ENCODE measurements at places on chromosomes 3 and 15.

DNA sequence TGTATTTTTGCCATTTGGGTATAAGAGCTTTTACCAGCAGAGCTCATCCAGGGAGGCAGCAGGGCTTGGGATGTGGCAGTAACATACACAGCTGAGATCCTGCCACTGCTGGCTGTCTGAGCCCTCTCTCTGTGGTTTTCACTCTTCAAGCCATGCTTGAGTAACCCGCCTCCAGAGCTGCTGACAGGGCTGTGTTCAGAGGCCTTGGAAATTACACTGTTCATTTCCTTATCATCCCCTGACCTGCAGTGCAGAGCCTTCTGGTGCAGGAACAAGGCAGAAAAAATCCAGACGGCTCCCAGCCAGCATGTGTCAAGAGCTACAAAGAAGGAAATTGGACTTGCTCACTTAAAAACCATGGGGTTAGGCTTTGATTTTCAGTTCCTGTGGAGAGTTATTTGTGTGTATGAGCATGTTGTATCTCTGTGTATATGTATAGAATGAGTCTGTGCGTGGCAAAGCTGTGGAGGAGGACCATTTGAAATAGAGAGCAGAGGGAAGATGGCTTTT is 47.0 kb downstream of the ZNF609 start:
- no peak for DNase-seq

- DNase-seq, result no peak
Observed at GRCh38 chr15:42199126-42199525, 9.0 kb downstream of the VPS39 start.

DNA sequence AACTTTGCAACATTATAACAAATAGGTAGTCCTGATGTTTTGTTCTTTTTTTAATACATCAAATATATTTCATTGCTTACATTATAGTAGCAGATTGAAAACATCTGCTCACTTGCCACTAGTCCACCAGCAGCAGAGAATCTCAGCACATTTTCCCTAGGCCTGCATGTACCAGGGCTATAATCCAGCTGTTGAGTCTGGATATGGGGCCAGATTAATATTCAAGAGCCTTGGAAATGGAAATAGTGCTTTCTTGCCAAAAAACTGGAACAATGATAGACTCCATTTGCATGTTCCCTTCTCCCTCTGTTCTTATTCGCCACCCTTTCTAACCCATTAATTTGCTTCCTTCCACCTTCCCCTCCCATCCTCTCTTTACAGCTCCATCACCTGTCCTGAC is 288.0 kb downstream of the EPHA3 start:
- no peak for DNase-seq

- no peak for DNase-seq
Observed at GRCh38 chr15:85725564-85725963, 69.2 kb downstream of the KLHL25 start.

DNA sequence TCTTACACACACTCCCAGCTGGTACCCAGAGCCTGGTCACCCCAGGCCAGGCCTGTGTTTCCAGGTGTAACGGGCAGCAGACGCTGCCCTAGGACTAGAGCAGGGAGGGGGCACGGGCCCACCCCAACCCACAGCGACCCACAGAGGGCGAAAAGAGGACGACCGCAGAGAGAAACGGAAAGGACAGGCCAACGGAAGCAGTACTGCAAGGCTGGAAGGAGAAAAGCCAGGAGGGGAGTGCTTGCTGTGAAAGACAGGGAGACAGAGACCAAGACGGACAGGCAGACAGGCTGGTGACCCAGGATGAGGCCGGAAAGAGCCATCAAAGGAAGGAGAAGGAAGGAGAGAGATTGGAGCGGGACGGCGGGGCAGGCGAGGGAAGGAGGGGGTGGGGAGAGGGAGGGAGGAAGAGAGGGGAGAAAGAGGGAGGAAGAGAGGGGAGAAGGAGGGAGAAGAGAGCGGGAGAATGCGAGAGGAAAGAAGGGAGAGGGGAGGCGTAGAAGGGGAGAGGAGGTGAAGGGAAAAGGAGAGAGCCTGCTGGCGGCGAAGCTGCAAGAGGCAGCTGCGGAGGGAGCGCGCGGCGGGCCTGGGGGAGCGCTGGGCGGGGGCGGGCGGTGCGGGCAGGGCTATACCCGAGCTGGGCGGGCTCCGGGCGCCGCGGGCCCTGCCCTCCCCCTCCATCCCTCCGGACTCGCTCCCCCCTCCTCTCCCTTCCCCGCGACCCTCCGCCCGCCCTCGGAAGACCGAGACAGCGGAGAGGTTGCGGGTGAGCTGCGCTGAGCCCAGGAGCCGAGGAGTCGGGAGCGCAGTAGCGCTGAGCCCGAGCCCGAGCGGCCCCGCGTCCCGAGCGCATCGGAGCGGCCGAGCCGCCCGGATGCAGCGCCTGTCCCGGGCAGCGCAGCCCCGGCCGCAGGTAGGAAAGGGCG is at the start of gene SLC6A1:
Gene SLC6A1, plus strand, starts transcription at position 732 of the 926 bp plus-strand sequence. CDS start 24,464 bp downstream, outside the sequence.
- no peak for DNase-seq

GRCh38 chr3:11306817-11307589 is 34.8 kb downstream of the ATG7 start:
- DNase-seq, result no peak

GRCh38 chr3:122776675-122777468 is 16.8 kb downstream of the HSPBAP1 start:
- no peak for DNase-seq

DNA sequence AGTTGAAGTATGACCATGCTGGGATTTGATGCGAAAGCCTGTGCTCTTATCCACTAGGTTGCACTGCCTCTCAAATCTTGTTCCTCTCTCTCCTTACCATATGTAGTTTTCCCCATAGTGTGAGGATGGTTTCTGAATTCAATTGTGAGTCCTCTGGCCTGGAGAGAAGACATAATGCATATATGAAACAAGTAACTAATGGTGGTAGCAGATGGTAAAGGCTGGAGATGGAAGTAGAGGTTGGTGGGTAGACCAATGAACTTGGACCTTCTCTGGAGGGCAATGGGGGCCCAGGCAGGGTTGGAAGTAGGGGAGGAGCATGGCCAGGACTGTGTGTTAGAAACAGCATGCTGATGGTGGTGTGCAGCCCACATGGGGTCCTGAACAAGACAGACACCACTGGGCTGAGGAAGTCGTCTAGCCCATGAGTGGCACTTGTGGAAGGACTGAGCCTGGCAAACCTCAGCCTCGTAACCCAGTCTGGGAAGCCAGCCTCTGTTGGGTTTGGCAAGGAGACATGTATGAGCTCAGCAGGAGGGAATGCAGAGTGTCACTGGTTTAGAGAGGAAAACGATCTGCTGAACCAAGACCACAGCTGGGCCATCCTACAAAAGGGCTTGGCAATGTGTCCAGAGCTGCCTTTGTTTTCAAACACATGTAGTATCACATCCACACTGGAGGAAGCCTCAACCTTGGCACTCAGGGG is 18.5 kb upstream of the LMCD1 start:
- DNase-seq, result no peak

DNA sequence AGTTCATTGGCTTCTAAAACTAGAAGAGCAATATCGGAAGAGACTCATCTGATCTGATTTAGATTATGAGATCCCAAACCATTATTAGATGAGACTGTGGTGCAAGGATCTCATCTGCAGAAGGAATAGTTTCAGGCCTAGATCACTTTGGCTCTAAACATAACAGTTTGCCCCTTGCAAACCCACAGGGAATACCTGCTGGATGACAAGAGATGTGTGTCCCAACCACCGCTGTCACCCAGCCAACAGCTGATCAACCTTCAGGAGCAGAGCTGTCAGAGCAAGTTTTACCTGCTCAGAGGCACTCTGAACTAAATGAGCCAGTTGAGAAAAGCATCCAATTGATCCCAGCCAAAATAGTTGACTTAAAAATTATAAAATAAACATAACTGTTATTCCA is 64.0 kb upstream of the ST3GAL6 start:
- no peak for DNase-seq

GRCh38 chr3:162780313-162780712 is 1283.7 kb downstream of the OTOL1 start:
- no peak for DNase-seq

All from activated gamma-delta T cell (primary cell).